ENCODE measurements at places on chromosomes 13 and 19.

- DNase-seq: no peak
These were observed 313.7 kb upstream of the ATXN8OS start for GRCh38 chr13:69793783-69794453.

DNA sequence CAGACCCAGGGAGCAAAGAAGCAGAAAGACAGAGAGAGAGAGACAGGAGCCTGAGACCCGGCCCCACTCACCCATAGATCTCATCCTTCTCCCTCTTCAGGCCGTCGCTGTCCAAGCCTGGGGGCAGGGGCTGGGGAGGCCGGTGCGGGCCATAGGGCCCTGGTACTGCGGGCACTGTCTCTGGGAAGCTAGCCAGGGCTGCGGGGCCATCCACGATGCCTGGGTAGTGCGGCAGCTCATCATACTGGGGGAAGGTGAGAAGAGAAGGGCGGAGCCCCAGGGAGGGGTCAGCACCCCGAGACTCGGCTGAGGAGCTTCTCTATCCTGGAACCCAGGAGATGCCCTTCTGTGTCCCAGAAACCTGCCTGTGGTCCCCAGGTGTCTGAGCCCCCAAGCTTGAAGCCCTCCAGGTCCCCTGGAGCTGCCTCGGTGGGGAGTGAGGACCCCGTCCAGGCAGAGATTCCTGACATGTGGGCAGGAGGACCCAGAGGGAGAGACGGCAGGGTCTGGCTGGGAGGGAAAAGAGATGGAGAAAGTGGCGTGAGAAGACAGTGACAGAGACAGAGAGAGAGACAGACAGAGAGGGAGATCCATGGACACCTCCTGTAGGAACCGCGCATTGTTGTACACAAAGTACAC is 2.1 kb downstream of the MEIS3 start:
- no peak for DNase-seq

- DNase-seq: no peak
These were observed 2.3 kb downstream of the DDA1 start for GRCh38 chr19:17311455-17312188.

- no peak for DNase-seq
These were observed 545 bp downstream of the BTBD2 start for GRCh38 chr19:2014731-2015607.

DNA sequence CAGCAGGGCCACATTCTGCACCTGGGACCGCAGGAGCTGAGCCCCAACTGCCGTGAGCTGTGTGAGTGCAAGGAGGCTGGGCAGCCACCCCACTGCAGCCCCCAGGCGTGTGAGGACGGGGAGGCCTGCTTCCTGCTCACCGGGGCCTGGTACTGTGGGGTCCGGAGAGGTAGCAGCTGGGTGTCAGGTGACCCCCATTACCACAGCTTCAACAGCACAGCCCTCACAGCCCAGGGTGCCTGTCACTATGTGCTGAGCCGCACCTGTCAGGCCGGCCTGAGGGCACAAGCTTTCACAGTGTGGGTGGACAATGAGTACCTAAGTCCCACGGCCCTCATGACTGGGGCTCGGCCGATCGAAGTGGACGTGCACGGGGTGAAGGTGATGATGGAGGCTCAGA is 35.8 kb upstream of the FXYD3 start:
- DNase-seq: no peak

DNA sequence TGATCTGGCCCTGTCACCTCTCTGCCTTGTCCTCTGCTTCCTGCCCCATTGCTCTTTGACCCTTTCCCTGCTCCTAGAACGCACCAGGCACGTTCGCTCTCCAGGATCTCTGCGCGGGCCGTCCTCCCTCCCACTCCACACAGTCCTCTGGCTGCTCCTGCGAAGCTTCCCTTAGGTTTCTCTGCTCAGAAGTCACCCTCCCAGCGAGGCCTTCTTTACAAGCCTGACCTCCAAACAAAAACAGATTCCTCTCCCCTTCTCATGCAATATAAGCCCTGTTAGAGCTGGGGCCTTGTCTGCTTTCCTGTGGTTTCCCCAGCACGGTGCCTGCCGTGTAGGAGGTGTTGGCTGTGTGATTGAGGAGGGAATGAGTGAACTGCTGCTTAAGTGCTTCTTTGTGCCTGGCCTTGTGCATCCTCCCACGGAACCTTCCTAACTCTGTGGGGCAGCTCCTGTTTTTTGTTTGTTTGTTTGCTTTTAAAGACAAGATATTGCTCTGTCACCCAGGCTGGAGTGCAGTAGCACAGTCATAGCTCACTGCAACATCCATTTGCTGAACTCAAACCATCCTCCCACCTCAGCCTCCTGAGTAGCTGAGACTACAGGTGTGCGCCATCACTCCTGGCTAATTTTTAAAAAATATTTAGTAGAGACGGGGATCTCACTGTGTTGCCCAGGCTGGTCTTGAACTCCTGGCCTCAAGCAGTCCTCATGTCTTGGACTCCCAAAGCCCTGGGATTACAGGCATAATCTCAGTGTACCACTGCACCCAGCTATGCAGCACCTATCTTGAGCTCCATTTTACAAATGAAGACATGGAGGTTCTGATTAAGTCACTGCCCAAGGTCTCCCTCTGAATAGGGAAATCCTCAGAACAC is 82.0 kb downstream of the SIPA1L3 start:
- DNase-seq: no peak

- DNase-seq: no peak
These were observed 30.8 kb downstream of the PIN1 start for GRCh38 chr19:9865732-9866501.

- DNase-seq: no peak
These were observed 54.7 kb downstream of the MBNL2 start for GRCh38 chr13:97276862-97277269.

DNA sequence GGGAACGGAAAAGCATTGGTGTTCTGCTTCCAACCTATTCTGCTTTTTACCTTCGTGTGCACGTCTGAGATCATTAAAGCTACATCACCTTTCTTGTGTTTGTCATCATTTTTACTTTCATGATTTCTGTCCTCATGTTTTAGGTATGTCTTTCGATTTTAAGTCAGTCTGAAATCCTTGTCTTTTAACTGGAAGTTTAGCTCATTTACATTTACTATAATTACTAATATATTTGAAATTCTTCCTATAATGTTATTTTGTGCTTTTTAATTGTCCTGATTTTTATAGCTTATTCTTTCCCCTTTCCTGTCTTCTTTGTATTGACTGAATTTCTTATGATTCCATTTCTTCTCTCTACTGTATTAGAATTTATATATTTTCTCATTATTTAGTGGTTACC is 19.2 kb upstream of the ASPDH start:
- DNase-seq: no peak

DNA sequence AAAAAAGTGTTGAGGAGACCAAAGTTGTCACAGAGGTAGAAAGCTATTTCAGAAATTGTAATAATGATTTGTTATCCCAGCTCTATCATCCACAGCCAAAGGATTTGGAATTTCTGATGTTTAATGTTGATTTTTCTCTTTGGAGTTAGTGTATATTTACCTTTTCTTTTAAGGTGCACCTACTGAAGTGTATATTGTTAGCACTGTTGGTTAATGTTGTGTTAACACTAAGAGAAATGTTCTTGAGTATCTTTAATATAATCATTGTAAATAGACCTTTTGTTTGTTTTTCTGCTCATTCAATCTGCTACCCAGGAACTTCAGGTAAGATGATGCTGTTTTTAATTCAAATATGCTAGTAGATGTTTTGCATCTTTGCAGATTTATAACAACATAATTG is 57.5 kb downstream of the ZAR1L start:
- DNase-seq: no peak

GRCh38 chr19:9498183-9498902 is at the start of gene ZNF560:
ZNF560 (minus strand) TSS chr19:9498616; CDS start chr19:9475313, 23,303 bp downstream.
- DNase-seq: no peak

DNA sequence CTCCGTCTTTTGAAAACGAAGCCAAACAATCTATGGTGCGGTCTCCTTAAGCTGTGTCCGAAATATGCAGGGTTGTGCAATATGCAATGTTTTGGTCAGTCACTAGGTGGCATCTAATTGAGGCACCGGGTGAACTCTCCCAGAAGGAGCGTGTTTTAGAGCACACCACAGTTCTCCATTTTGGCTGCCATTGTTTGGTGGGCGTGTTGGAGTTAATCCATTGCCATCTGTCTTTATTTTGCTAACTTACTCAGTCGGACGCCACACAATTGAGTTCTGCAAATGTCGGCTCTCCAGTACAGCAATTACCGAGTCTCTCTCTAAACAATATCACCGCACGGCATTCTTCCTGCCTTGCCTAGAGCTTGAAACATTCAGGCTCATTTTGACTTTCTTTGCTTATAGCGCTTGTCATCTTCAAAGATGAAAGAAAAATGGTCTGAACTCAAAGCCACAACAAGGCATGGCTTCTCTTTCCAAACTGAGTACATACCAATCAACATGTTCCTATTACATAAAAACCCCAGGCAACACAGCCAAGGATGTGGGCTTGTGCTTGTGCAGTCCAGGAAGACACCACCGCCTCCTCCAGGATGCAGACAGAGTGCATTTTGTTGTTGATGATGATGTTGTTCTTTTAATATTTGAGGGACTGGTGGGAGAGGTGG is 182.0 kb upstream of the SERP2 start:
- DNase-seq: no peak

DNA sequence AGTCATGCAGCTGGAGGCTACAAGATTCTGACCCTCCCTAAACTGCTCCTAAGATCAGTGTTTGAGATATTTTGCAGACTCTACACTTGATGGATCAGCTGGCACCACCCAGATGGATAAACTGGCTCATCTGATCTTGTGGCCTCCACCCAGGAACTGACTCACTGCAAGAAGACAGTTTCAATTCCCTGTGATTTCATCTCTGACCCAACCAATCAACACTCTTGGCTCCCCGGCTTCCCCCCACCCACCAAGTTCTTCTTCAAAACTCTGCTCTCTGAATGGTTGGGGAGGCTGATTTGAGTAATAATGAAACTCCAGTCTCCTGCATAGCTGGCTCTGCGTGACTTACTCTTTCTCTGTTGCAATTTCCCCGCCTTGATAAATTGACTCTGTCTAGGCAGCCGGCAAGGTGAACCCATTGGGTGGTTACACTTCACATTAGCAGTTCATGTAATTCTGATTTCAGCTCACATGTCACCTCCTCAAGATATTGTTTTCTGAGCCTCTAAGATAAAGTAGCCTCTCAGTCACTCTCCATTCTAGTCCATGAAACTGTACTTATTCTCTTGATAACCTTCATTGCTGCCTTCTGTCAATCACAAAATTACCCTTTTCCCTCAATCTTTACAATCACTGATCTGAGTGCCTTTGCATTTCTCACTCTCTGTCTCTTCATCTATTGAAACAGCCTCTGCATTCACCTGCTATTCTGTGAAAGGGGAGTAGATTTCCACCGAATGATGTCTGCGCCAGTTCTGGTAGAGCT is 9.9 kb upstream of the FPR3 start:
- peak; percentile 28 for DNase-seq

- DNase-seq: no peak
These were observed 99.0 kb upstream of the MCF2L start for GRCh38 chr13:112870051-112870331.

DNA sequence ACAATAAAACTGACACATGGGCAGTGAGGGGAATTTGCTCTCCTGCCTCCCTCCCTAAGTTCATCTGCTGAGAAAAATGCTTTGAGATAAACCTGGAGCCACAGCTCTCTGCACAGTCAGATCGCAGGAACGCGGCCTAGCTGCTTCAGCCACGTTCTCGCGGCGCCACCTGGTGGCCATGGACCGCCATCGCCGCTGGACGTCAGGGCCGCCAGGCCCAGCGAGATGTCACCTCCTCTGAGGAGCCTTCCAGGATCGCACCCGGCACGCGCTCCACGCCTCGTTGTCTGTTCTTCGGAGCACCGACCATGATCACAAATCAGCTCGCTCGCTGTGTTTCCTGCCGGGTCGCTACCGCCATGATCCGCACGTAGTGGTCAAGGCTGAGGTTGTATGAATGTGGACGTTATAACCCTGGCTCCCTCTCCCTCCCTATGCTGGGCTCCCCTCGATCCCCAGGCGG is 20.6 kb upstream of the USP29 start:
- peak; percentile 30 for DNase-seq

- peak; percentile 30 for DNase-seq
These were observed 105.6 kb downstream of the RAB20 start for GRCh38 chr13:110455941-110456340.

DNA sequence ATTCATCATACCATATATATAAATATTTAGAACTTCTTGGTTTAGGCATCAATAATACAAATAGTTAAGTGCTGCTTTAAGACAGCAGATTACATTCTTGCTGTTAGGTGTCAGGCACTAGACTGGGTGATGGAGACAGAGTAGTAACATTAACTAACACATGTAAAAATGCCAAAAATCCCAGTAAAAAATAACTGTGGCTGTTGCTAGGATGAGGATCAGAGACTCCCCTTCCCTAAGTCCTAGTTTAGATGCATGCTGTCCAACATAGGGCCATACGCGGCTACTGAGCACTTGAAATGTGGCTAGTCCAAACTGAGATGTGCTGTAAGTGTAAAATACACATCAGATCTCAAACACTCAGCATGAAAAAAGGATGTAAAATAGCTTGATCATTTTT is 94.7 kb downstream of the CDADC1 start:
- DNase-seq: no peak

DNA sequence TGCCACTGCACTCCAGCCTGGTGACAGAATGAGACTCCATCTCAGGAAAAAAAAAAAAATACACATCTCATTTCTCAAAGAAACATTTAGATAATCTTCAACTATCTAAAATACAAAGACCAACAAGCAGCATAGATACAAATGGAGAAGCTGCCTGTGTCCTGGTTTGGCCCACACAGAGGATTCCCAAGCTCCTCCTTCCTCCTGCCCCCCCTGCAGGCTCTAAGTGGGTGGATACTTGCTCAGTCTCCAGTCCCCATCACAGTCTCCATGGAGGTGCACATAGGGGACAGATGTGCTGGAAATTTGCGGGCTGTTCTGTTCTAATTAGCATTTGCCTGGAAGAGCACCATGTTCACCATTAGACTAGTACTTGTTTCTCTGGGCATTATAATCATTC is 59.9 kb downstream of the ABCC4 start:
- DNase-seq: no peak

DNA sequence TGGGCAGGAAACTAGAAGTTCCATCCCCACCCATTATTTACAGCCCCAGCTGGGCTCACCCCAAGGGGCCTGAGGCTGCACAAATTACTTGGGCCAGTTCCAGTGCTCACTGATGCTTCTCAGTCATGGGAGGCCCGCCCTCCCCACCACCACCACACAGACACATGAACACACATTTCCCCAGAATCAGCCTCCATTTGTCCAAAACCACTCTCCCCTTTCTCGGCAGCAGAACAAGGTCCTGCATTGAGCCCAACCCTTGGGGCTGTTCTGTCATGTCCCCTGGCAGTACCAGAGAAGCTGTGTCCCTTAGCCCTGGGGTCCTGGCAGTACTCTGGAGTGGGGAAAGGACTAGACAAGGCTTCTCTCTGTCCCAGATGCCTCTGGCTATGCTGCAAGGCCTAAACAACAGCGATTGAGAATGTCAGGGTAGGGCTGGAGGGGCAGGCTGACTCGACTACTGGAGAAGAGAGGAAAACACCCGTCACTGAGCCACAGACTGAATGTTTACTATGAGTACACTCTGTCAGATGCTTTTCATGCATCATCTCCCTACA is 21.8 kb downstream of the SAMD4B start:
- no peak for DNase-seq
